ENCODE measurements at places on chromosomes 3 and 15. TPM values are rescaled to one million over a fixed set of nuclear protein-coding genes. Genes with fewer than 3 reads are reported as not detected.

Gene HYAL1
- not detected for total RNA-seq

Gene SLC51A
- total RNA-seq = not detected

Gene FBXO40
- not detected for total RNA-seq

Gene CRYGS
- total RNA-seq = 1.8 TPM

Gene BUB1B
- total RNA-seq = 102 TPM

DNA sequence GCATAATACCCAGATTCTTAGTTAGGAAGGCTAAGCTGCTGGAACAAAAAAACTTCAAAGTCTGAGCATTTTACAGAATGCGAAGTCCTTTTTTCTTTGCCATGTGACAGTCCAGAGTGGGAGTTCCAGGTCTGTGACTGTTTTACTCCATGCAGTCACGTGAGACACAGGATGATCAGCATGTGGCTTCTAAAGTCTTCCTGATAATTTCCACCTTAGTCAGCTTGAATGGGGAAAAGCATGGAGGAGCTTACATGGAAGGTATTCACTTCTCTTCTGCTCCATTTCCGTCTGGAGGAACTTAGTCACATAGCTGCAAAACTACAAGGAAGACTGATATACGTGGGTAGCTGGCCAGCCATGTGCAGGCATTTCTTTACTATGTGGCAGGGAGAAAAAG is 1.7 kb downstream of the SNTN start:
- H3K27me3 ChIP-seq = no peaks in the 10 kb centered on the region
- no peaks in the 10 kb centered on the region for H3K36me3 ChIP-seq
- DNase-seq = no peak
- H3K27ac ChIP-seq = no peak overlapping the region
- no peak overlapping the region for H3K4me3 ChIP-seq
- no peaks in the 10 kb centered on the region for H3K4me1 ChIP-seq

DNA sequence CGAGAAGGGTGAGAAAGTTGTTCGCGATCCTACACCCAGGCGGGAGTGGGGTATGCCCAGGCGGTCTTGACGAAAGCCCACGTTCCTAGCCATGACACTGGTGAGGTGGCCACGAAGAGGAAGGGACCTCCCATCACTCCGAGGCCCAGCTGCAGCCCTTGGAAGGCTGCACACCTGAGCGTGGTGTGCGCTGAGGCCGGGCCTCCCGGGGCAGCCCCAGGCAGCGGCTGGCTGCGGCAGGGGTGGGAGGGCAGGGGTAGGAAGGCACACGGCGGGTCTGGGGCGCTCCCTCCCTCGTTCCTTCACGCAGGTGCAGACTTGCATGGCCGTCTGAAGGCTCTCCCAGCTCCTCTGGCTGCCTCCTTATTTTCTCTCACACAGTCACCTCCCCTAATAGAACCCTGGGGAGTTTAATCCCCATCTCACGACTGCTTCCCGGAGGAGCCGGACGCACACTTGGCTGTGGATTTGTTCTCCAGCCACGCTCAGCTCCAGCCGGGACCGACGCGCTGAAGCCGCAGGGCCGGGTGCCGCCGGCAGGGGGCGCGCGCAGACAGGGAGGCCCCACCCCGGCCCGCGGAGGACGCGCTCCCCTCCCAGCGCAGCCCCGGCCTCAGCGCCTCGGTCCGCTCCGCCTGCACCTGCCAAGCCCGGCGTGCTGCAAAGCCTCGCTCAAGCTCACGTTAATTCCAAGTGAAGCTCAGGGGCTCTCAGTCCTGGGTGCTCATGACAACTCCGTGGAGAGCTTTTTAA is 37.8 kb upstream of the MUC4 start:
- DNase-seq = no peak
- H3K27me3 ChIP-seq = no peaks in the 10 kb centered on the region
- H3K27ac ChIP-seq = no peak overlapping the region
- H3K4me3 ChIP-seq = no peak overlapping the region
- H3K4me1 ChIP-seq = peaks cover 2% of the 10 kb centered on the region

DNA sequence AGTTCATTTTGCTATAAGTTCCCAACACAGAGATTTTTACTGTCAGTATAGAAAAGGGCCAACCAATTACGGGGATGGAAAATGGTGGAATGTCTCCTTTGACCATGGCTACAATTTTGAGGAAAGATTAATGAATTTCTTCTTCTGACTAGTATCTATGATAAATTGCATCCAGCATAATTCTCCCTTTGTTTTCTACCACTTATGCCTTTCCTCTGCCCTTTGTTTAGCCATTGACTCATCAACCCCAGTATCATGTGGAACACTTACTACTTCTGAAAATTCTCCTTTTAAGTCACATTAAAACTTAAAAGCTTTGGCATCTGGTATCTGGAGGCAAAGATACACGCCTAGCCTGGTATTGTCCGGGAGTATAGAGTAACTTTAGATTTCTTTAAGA is 92.9 kb upstream of the CADPS start:
- H3K4me3 ChIP-seq = no peak overlapping the region
- DNase-seq = no peak
- H3K4me1 ChIP-seq = no peaks in the 10 kb centered on the region
- no peaks in the 10 kb centered on the region for H3K27me3 ChIP-seq

DNA sequence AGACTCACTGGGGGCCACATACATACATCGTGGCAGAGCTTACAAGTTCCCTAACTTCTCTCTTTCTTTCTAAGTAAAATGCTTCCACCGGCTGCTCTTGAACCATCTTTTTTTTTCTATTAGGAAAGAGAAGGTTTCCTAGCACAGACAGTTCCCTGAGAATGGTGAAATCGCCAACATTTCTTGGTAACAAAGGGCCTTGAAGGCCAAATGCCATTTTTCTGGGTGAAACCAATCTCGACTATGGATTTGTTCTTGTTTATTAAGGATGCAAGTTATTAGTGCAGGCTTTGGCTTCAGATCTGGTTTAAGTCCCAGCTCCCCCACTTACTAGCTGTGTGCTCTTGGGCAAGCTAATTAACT is 3.0 kb downstream of the LMCD1 start:
- peaks cover 10% of the 10 kb centered on the region for H3K4me1 ChIP-seq
- DNase-seq = no peak
- H3K27ac ChIP-seq = no peak overlapping the region
- H3K4me3 ChIP-seq = no peak overlapping the region
- no peaks in the 10 kb centered on the region for H3K36me3 ChIP-seq

- no peak overlapping the region for H3K27ac ChIP-seq
- no peaks in the 10 kb centered on the region for H3K4me1 ChIP-seq
- peak; percentile 23 for DNase-seq
Observed at GRCh38 chr15:75508840-75509532, 57.5 kb upstream of the SIN3A start.

- H3K27me3 ChIP-seq = no peaks in the 10 kb centered on the region
- no peak overlapping the region for H3K27ac ChIP-seq
- peaks cover 16% of the 10 kb centered on the region for H3K4me1 ChIP-seq
- no peaks in the 10 kb centered on the region for H3K36me3 ChIP-seq
- H3K4me3 ChIP-seq = no peak overlapping the region
Observed at GRCh38 chr3:106249159-106249558, 380.3 kb upstream of the CBLB start.

DNA sequence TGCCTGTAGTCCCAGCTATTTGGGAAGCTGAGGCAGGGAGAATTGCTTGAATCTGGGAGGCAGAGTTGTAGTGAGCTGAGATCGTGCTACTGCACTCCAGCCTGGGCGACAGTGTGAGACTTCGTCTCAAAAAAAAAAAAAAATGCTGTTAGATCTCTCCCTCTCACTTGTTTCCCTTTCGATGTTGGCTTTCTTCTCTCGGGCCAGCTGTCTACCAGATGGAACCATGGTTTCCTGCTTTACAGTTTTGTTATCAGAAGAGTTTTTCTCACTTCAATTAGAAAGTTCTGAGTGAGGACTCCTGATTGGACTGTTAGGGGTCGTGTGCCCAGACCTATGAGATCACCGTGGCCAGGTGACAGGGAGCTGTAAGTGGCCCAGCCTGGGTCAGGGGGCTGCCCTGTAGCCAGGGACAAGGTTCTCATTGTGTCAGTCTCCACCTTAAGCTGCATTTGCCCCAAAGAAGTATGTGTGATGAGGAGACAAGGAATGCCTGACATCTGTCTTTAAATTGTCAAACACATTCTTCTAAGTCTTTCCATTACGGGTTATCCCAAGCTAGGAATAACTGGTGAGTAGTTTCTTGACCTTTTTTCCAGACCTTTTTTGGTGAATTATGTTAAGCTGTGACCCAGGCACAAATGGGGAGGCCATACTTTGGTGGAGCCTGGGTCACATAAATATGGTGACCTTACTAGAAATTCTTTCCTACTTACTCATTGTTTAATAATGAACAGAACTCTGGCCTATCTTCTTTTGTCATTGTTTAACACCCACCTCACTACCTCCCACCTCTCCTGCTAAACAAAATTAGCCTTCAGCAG is 25.2 kb downstream of the SNAPC5 start:
- H3K36me3 ChIP-seq = peaks cover 10% of the 10 kb centered on the region
- peak; percentile 82 for DNase-seq
- peak overlapping the region; percentile 66 for H3K4me3 ChIP-seq

- no peaks in the 10 kb centered on the region for H3K27me3 ChIP-seq
- H3K4me1 ChIP-seq = peaks cover 3% of the 10 kb centered on the region
- peaks cover 8% of the 10 kb centered on the region for H3K36me3 ChIP-seq
- DNase-seq = no peak
- H3K4me3 ChIP-seq = no peak overlapping the region
Observed at GRCh38 chr3:105997466-105997799, 128.6 kb upstream of the CBLB start.

DNA sequence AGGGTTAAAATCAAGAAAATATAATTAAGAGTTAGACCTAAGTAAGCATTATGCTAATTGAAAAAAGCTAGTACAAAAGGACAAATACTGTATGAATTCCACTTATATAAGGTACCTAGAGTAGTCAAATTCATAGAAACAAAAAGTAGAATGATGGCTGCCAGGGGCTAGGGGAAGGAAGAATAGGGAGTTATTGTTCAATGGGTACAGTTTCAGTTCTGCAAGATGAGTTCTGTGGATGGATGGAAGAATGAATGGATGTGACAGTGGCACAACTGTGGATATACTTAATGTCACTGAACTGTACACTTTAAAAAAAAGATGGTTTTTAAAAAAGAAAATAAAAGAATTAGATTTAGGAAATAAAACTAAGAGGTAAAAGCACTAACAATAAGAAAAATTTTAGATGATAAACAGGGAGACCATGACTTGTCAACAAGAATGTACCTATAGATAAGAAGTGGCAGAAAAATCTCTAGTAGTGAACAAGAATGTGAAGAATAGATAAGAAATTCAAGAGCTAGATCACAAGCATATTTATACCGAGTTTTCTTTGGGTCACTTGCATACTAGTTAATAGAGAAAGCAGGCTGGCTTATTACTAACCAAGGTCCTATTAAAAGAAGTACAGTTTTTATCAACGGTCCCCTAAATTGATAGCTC is 5.5 kb downstream of the IFT80 start:
- peaks cover 4% of the 10 kb centered on the region for H3K36me3 ChIP-seq
- peaks cover 13% of the 10 kb centered on the region for H3K4me1 ChIP-seq
- DNase-seq = no peak
- no peaks in the 10 kb centered on the region for H3K27me3 ChIP-seq
- no peak overlapping the region for H3K27ac ChIP-seq

DNA sequence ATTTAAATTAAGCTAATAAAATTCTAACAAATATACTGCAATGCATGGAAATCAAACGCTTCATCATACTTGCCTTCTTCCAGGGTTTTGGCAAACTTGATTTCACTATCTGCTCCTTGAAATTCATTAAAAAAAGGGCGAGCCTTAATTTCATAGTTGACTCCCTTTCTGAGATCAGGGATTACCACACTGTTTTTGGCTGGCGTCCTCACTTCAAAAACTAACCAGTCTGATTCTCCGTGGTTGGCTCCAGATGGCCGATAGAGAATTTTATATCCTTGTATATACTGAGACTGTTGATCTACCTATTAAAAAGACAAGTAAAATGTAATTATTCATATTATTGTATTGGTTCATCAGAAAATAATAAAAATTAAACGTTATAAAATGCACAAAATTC is 1106.8 kb downstream of the ROBO1 start:
- H3K27me3 ChIP-seq = no peaks in the 10 kb centered on the region
- H3K36me3 ChIP-seq = no peaks in the 10 kb centered on the region
- H3K4me1 ChIP-seq = no peaks in the 10 kb centered on the region
- no peak overlapping the region for H3K27ac ChIP-seq
- H3K4me3 ChIP-seq = no peak overlapping the region

GRCh38 chr15:74776821-74777768 is 4.8 kb upstream of the CSK start:
- peak overlapping the region; percentile 90 for H3K4me3 ChIP-seq
- H3K36me3 ChIP-seq = peaks cover 12% of the 10 kb centered on the region
- H3K27ac ChIP-seq = peak overlapping the region; percentile 96
- no peaks in the 10 kb centered on the region for H3K27me3 ChIP-seq
- peak; percentile 90 for DNase-seq

DNA sequence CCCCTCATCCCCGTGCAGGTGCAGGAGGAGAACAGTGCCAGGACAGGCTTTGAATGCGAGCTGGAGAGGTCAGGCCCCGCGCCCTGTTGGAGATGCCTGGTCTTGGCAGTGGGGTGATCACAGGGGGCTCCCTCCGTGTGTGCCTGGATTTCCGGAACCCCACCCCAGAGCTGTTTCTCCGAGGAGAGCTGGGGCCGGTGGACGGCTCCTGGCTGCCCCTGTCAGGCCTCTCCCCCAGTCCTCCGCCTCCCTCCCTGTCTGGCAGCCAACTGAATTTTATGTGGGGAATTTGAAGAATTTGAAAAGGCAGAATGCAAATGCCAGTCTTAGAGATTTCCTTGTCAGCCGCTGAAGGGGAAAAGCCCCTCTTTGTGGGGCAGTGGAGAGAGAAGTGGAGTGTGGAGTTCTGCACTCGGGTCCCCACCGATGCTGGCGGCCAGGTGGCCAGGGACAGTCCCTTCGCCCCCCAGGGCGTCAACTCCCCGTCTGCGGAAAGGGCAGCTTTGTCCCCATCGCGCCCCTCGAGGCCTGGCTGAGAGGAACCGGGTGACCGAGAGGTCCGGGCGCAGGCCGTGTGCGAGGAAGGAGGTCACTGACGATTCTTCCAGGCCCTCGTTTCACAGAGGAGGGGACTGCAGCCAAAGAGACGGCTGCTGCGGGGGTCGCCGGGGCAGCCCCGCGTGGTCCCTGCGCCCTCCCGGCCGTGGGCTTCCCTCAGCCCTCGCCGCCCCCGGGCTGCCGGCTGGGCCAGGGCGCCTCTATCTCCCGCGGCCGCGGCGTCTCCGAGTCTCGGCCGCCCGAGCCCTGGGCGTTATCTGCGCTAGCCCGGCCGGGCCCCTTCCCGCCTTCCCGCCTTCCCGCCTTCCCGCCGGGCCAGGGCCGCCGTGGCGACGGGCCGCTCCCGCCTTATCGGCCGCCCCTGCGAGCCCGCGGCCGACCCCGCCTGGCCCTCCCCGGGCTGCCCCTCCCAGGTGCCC is 56.0 kb upstream of the LCTL start:
- DNase-seq = no peak
- H3K4me1 ChIP-seq = no peaks in the 10 kb centered on the region
- H3K27ac ChIP-seq = no peak overlapping the region
- no peaks in the 10 kb centered on the region for H3K36me3 ChIP-seq
- H3K27me3 ChIP-seq = peaks cover 20% of the 10 kb centered on the region
- no peak overlapping the region for H3K4me3 ChIP-seq
